Left ventricle myocardium inferior (tissue), 1 donor: ENCODE measurements at places on chromosomes 16 and 17.

DNA sequence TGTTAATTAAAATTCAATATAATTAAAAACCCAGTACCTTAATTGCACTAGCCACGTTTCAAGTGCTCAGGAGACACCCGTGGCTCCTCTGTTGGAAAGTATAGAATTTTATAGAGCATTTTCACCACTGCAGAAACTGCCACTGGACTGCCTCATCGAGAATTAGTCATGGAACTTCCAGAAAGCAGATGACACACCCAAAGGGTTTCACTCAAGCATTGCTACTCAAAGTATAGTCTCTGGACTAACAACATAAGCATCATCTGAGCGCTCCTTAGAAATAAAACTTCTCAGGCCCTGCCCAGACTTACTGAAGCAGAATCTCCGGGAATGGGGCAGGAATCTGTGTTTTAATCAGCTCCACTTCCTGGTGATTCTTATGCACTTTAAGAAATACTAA is 63.5 kb upstream of the GPR139 start:
- no peak for DNase-seq

DNA sequence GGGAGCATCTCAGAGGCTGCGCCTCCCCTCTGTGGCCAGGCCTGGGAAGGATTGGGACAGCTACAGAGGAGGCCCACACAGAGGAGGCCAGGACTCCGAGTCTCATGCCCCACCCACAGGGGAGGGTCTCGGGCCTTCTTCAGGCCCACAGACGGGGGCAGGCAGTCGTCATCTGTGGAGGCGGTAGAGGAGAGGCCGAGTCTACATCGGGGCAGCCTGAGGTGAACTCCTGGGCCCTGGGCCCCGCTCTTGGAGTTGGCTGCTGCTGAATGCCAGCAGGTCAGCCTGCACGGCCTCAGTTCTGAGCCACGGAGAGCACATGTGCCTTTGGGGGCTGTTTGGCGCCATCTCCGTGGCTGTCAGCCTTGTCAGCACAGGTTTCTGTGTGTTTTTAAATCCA is 8.1 kb upstream of the NUDT16L1 start:
- DNase-seq, result no peak

DNA sequence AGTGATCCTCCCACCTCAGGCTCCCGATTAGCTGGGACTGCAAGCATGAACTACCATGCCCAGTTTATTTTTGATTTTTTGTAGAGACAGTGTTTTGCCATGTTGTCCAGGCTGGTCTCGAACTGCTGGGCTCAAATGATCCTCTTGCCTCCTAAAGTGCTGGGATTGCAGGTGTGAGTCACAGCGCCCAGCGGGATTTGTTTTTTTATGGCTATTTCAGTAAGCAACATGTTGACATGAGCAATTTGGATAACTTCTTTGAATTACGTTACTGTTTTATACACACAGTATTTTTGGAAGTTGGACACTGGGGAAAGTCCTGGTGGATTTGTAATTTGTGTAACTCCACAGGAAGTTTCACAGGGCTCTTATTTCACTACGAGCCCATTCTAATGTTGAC is 18.5 kb upstream of the RHOT1 start:
- no peak for DNase-seq

- no peak for DNase-seq
These were observed 48.2 kb downstream of the IL21R start for GRCh38 chr16:27450196-27450549.

GRCh38 chr16:280552-280951 is at the start of gene ARHGDIG:
Gene ARHGDIG (plus strand): TSS chr16:280591. CDS start chr16:280681, 90 bp downstream.
- no peak for DNase-seq

GRCh38 chr16:67934306-67935100 is 2.1 kb downstream of the PSMB10 start:
- no peak for DNase-seq

- no peak for DNase-seq
These were observed 224.7 kb upstream of the NLRP1 start for GRCh38 chr17:5809056-5809455.

- DNase-seq, result peak; percentile 42
These were observed 537 bp downstream of the CNOT1 start for GRCh38 chr16:58628845-58629732.

DNA sequence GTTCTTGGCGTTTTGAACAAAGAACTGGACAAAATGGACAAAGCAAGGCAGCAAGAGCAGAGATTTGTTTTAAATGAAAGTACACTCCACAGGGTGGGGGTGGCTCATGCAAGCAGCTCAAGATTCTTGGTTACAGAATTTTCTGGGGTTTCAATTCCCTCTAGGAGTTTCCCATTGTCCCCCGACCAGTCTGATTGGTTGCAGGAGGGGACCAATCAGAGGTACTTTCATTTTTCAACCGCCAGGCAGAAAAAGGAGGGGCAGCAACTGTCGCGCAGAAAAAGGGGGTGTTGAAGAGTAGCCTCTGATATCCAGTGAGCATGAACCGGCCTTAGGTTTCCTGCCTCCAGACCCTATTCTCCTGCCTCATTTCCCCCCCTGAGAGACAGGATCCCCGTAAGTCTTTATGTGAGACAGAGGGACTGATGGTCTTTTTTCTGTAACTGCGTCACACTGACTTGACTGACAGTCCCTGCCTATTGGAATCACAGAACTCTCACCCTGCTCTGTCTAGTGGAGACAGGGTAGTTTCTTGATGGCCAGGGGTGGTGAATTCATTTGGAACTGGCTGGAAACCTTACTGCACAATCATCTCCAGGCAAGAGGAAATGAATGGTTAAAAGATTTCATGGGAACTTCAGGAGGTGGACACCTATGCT is 59.4 kb upstream of the ALOX12 start:
- no peak for DNase-seq

DNA sequence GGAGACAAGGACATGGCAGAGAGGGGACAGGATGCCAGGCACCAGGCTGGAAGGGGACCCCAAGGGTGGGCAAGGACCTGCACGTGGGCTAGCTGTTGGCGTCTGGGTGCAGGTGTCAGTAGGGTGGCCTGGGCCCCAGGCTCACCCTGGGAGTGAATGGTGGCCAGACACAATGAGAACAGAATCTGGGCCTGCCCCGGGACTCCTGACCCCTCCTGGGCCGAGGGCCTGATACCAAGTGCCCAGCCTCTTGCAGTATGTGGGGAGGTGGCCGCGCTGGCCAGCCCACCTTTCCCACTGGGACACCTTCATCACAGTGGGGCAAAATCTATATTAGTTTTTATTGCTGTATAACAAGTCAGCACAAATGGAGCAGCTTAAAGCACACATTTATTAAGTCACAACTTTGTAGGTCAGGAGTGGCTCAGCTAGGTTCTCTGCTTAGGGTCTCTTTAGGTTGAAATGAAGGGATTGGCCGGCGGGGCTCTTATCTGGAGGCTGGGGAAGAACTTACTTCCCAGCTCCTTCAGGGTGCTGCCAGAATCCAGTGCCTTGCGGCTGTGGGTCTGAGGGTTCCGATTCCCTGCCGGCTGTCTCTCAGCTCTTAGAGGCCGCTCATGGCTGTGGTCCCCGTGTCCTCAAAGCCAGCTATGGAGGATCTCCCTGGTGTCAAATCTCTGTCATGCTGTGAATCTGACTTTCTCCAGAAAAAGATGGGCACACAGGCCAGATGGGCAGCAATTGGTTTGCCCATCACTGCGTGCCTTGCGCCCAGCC is 3.6 kb downstream of the PRSS33 start:
- DNase-seq, result no peak

DNA sequence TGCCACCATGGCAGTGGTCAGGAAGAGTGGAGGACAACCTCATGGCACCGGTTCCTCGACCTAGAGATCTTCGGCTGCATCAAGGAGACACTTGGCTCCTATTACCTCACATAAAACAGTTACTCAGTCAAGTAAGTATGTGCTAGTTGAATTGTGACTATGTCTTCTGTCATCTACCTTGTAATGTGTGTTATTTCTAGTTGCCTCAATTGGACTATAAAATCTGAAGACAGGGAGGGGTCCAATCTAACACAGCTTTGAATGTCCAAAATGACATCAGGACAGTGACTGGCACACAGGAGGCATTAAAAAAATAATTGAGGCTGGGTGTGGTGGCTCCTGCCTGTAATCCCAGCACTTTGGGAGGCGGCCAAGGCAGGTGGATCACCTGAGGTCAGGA is 17.2 kb downstream of the C16orf86 start:
- no peak for DNase-seq

GRCh38 chr16:84758627-84759026 is 58.8 kb downstream of the USP10 start:
- peak; percentile 48 for DNase-seq

GRCh38 chr16:81836279-81837054 is 57.4 kb downstream of the PLCG2 start:
- no peak for DNase-seq

GRCh38 chr17:8274816-8275215 is 13.7 kb upstream of the RANGRF start:
- DNase-seq, result no peak

GRCh38 chr17:13704333-13704732 is 102.6 kb upstream of the HS3ST3A1 start:
- DNase-seq, result no peak

- no peak for DNase-seq
These were observed 123.6 kb downstream of the MSI2 start for GRCh38 chr17:57379895-57380434.

DNA sequence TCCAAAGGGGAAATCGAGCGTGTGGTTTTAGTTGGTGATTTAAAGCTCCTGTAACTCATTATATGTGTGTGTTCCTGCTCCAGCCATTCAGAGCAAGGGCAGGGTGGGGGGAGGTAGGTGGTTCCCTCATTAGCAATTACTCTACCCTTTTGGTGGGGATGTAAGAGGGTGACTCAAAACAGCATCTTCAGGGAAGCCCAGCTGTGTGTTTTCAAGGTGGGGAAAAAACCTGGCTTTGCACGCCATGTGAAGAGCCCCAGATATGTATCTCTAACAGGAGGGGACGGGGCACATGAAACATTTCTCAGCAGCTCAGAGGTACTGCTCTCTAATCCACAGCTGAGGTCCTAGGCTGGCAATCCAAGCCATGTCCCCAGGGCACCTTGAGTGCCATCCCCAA is 241.3 kb upstream of the ZFHX3 start:
- no peak for DNase-seq

DNA sequence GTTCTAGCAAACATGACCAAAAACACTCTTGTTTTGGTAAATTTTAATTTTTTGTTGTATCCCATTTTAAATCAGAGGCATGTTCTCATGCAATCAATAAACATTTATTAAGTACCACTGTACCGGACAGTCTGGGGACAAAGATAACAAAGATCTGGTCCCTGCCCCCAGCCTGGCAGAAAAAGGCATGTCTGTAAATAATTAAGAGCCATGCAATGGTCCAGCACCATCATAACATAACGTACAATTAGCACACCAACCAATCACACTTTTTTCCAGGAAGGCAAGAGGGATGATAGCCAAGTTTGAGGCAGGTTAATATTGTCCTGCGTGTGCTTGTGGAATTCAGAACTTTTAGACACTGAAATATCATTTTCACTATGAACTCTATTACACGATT is 3.5 kb downstream of the KCNJ16 start:
- no peak for DNase-seq

GRCh38 chr16:88920618-88921590 is 54.4 kb upstream of the PABPN1L start:
- peak; percentile 85 for DNase-seq

GRCh38 chr17:45261577-45262515 is at the start of gene SPATA32:
Gene SPATA32 (minus strand): TSS chr17:45262094. CDS start chr17:45262016, 78 bp downstream.
- peak; percentile 68 for DNase-seq

DNA sequence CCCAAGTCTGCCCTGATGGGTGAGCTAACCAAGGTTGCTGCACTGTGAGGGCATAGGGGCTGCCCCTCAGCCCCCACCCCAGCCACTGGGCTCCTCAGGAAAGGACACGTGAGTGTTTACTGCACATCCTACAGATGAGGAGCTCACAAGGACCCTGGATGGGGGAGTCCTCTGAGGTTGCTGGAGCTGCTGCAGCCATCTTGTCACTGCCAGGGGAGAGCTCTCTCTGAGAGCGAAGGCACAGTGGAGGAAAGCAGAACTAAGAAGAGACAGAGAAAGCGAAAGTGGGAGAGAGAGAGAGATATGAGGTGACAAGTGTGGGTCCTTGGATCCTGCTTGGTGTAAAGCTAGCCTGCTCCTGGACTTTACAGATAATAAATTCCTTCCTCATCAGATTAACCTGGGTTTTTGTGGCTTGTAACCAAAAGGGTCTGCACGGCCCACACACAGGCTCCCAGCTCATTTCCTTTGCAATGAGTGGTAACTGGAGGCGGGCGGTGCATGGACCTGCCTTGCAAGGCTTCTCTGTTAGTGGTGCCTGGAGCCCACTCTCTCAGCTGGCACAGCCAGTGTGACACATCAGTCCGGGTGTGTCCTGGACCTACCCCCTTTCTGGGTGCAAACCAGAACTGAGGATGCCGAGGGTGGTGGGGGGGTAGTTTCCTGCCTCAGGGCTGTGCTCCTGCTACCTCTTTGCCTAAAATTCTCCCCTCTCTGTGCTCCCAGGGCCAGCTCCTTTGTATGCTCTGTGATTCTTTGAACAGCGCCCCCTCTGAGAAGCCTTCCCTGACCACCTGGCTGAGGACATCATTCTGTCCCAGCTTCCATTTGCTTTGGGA is 14.2 kb downstream of the SNX20 start:
- no peak for DNase-seq

GRCh38 chr16:10584981-10585438 is 4.6 kb upstream of the EMP2 start:
- DNase-seq, result no peak

DNA sequence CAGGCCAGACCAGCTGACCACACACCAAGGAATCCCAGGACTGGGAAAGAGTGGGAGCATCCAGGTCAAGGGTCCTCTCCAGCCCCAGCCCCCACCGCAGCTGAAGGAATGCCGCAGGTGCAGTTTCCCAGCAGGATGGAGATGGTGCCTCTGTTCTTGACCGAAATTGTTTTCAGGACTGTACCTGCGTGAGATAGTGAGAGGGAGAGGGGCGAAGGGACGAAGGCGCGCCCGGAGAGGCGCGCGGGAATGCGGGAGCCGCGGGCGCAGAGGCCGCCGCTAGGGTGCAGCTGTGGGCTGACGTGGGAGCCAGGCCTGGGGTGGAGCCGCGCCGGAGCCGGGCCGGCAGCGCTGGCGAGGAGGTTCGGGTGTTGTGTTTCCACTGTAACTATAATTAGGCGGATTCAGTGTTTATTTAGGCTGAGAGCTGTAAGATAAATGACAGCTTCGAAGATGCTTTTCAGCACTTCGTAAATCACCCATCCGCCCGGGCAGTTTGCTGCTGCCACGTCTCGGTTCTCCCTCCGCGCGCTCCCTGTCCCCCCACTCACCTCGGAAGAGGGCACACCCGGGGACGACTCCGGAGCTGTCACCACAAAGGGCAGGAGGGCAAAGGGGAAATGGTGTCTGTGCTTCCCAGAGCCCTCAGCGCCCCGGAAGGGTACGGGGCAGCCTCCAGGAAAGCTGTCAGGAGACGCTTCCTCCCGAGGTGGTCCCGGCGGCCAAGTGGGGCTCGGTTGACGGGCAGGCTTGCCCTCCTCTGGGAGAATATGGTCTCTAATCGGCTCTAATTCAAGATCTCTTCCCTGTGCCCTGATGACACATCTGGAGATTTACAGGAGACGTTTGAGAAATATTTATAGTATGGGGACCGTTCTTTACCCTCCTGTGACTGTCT is 38.2 kb downstream of the HOXB1 start:
- peak; percentile 64 for DNase-seq

- no peak for DNase-seq
These were observed 1125.7 kb upstream of the GOT2 start for GRCh38 chr16:59859676-59860402.
